ENCODE measurements at places on chromosomes 2 and 18.

- no peak for DNase-seq
Measured at GRCh38 chr18:5068851-5069250, 128.2 kb downstream of the AKAIN1 start.

GRCh38 chr2:26678035-26678434 lies 14.5 kb upstream of the KCNK3 start:
- DNase-seq: no peak

DNA sequence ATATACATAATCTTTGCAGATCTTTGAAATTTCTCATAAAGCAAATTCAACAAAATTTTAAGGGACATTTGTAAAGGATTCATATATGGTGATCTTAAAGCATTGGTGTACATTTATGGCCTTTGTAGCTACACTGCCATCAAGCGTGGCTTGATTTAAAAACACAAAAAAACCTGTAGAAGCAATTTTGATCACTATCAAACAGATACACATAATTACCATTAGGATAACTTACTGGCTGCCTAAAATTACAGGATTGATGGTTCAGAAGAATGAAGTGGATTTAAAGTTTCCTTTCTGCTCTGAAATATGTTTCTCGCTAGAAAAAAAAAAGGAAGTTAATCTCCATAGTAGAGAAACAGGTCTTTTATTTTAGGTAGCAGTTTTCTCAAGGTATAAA lies 31.4 kb downstream of the MAPRE2 start:
- no peak for DNase-seq

DNA sequence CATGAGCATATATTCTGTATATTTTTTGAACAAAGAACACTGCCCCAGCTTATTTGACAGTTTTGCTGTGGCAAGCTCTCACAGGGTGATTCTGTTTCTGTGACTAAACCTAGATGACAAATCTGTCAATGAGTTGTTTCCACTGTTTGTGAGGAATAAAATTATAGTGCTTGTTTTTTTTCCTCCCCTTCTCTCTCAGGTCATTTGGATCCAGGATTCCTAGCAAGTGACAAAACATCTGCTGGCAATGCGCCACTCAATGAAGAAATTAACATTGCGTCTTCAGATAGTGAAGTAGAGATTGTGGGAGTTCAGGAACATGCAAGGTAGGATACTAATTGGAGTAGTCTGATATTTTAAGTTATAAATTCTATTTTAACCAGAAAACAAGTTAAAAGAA lies 149.3 kb downstream of the HAUS1 start:
- no peak for DNase-seq

DNA sequence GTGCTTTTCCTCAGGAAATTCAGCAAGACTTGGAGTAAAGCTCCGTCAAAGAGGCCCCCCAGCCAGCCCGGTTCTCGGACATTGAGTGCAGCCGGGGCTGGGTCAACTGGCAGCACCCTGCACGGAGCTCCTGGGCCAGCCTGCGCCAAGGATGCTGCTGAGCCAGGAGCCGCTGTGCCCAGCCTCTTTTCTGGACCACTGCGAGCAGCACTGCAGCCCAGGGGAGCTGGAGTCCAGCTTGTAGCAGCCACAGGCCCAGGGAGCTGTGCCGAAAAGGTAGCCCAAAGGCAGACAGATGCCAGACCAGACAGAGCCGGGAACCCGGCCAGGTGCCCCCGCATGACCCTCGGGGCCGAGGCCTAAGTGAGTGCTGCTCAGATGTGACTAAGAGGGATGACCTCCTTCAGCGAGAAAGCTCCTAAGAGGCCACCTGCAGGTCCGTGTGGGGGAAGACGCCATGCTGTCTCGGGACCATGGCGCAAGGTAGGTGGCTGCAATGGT lies 7.3 kb downstream of the CLHC1 start:
- DNase-seq: no peak

DNA sequence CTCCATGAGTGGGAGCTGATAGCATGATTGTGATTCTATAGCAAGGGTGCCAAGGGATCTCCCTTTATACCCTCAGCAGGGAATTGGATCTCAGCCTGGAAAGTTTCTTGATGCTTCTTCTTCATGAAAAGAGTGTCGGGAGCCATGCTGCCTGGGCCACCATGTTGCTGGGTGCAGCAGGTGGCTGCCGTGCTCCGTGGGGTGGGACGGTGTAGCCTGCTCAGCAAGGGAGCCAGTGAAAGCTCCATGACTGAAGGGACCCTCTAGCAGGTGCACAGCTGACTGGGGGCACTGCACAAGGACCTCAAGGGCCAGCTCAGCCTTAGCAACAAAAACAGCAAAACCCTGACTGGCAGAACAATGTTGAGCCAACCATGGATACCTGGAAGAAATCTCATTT lies 368.9 kb upstream of the HS6ST1 start:
- DNase-seq: no peak
